ENCODE measurements at places on chromosomes 16 and 17. TPM values are rescaled to one million over a fixed set of nuclear protein-coding genes. Genes with fewer than 3 reads are reported as not detected.

MRPL58 gene
- 56.0 TPM for total RNA-seq

KRT20 gene
- total RNA-seq, result not detected

SPIRE2 gene
- 7.1 TPM for total RNA-seq

CFAP20 gene
- 115 TPM for total RNA-seq

TBC1D3C gene
- total RNA-seq, result 0.69 TPM

HOXB1 gene
- not detected for total RNA-seq

EARS2 gene
- total RNA-seq, result 31.4 TPM

ZFP3 gene
- total RNA-seq, result 0.17 TPM

KRTAP9-8 gene
- not detected for total RNA-seq

SOST gene
- total RNA-seq, result not detected

ACSM2A gene
- total RNA-seq, result not detected

IRX5 gene
- 14.6 TPM for total RNA-seq

KRTAP4-4 gene
- total RNA-seq, result not detected

SLC13A2 gene
- total RNA-seq, result not detected

OR3A2 gene
- not detected for total RNA-seq

OR1A1 gene
- not detected for total RNA-seq

DDX19B gene
- total RNA-seq, result 27.0 TPM

TPSD1 gene
- total RNA-seq, result not detected

STAT5A gene
- 4.5 TPM for total RNA-seq

All from LHCN-M2 (cell line).